Fibroblast of skin of left quadriceps (primary cell): ENCODE measurements at places on chromosomes 5 and 9.
A peak's percentile ranks its signal among the peaks of the same experiment; 100 is the strongest.

GRCh38 chr5:56677690-56678305 lies 137.6 kb upstream of the MAP3K1 start:
- DNase-seq, result no peak

DNA sequence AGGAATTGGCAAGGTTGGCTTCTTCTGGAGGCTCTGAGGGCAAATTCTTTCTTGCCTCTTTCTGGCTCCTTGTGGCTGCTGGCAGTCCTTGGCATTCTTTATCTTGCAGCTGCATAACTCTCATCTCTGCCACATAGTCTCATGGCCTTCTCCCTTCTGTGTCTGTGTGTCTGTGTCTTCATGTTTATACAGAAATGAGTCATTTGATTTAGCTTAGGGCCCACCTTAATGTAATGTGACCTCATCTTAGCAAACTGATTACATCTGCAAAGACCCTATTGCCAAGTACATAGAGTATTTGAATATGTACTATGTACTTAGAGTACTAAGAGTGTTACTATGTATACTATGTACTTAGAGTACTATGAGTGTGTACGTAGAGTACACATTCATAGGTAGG lies 122.5 kb downstream of the RFK start:
- no peak for DNase-seq

- DNase-seq, result no peak
Observed at GRCh38 chr9:69755205-69755604, 4.6 kb downstream of the PTAR1 start.

GRCh38 chr5:122319897-122320296 lies 7.9 kb downstream of the SNCAIP start:
- DNase-seq, result no peak

DNA sequence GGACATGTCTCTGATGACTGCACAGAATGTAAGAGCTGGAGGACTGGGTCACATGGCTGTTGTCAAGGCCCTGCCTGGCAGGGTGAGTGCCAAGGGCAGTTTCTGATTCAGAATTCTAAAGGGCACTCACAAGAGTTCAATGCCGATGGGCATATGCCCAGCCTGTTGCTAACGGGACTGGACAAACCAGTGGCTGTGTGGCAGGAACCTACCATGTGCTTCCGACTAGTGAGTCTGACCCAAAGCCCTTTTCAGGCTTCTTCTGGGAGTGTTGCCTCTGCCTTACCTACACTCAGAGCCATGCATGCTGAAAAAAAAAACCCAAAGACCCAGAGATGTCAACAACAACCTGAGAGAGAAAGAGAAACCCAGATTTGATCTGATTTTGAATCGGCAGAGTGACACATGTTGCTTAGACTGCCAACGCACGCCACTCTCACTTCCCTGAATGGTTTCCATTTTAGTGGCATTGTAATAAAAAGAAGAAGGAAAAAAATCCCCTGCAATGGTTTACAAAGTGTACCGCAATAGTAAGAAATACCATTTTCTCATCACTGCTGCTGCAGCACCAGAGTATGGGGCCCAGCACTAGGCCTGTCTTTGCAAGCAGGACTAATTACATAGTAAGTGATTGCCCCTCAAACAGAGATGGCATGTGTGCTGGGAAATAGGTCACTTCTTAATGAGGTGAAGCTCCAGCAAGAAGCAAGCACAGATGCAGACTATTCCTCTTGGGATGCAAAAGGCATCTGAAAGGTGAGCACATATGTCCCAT lies 194.3 kb downstream of the PALM2AKAP2 start:
- no peak for DNase-seq

- DNase-seq, result peak; percentile 10
Observed at GRCh38 chr5:24904981-24905517, 260.3 kb upstream of the CDH10 start.

- DNase-seq, result no peak
Observed at GRCh38 chr9:89514337-89514736, 16.4 kb upstream of the SEMA4D start.

- DNase-seq, result peak; percentile 48
Observed at GRCh38 chr5:150599917-150600511, 40.4 kb upstream of the SYNPO start.

- no peak for DNase-seq
Observed at GRCh38 chr9:16217943-16218701, 652.3 kb downstream of the BNC2 start.

GRCh38 chr5:110702300-110702699 lies 24.2 kb downstream of the TMEM232 start:
- no peak for DNase-seq

- no peak for DNase-seq
Observed at GRCh38 chr5:160071916-160072315, 47.3 kb downstream of the PWWP2A start.

DNA sequence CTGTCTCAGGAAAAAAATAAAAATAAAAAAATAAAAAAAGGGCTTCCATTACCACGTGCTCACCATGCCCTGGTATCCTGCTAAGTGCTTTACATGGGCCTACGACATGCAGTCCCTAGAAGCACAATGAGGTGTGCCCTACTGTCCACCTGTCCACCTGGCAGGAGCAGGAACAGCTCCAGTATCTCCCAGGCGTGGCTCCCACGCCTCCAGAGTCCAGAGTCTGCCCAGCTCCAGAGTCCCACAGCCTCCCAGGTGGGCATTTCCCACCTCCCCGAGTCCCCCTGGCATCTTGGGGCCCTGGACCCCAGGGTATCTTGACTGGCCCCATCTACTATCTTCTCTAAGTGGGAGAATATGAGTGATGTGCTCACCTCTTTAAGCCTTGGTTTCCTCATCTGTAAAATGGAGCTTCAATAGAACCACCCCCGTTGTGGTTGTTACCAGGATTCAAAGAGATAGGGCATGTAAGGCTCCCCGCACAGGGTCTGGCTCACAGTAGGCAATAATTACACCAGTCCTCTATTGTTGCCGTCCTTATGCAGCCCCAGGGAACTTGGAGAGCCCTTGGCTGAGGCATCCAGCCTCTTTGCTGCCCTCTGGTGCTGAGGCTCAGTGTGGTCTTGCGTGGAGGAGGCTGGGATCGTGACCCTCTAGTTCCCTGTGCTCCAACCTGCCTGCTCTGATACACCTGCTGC lies 8.9 kb downstream of the CXCL14 start:
- no peak for DNase-seq

- DNase-seq, result no peak
Observed at GRCh38 chr5:111309384-111309783, 85.2 kb downstream of the CAMK4 start.

- no peak for DNase-seq
Observed at GRCh38 chr9:2214707-2215106, 199.6 kb downstream of the SMARCA2 start.

DNA sequence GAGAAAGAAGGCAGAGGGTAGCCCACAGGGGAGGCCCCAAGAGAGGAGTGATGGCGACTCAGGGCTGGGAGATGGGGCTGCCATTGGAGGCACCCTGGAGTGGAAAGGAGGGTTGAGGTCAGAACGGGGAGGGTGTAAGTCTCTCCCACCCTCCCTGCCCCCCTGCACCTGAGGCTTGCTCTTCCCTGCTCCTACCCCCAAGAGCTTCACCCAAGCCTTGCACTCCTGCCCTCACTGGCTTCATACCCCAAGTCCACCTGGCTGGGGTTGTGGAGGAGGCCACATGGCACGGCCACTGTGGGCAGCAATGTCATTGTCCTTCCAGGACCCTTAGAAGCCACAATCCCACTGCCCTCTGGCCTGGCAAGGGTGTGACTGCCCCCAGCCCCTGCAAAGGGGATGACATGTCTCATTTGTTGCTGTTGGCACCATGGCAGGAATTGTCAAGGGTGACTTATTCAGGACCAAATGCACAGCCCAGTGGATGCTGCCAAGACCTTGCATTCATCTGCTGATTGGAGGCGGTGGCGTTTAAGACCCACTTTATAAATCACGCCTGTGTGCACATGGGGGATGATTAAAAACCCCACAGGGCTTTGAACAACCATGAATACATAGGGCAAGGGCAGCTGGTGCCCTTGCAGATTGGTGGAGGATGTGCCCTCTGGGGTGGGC lies 47.6 kb upstream of the RNU6ATAC start:
- DNase-seq, result no peak

DNA sequence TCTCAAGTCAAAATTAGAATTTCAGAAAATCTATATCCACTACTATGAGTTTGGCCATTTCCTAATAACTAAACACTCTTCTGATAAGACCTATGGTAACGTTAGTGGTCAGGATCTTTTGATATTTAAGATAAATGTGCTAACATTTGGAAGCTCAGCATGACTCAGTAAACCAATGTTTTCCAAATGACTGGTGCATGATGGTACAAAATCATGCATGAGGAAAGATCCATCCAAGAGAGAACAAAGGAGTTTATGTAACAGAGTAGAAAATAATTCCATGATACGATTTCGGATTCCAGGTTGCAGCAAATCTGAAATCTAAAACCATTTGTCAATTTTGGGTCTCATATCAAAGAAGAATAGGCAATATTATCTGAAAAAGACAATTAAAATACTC lies 279.2 kb downstream of the NSG2 start:
- DNase-seq, result no peak

DNA sequence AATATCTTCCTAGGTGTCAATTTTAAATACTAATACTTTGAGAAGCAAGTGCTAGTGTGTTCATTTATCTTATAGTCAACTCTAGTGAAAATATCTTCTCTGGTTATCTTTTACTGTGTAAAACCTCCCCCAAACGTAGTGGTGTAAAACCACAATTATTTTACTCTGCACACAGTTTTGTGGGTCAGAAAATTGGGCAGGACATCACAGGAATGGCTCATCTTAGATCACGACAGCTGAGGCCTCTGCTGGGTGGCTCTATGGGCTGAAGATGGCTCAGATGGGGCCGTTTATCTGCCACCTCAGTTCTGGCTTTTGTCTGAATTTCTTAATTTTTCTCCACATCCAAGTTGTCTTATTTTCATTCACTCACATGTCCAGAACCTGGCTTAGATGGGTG lies 457.2 kb upstream of the ACTBL2 start:
- DNase-seq, result no peak

DNA sequence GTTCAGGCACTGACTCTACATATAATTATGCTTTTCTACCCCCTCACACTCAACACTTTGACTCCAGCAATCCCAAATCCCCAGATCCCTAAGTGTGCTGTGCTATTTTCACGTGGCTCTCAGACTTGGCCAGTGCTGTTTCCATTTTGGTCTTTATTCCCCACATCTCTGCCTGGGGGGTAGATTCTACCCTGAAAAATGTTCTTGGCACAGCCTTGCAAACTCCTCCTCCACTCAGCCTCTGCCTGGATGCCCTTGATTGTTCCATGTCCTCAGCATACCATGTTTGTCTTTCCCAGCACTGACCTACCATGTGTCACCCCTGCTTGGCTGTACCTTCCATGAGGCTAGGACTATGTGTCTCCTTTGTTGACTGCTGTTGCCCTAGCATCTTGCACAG lies 43.0 kb downstream of the FXN start:
- DNase-seq, result no peak

- DNase-seq, result no peak
Observed at GRCh38 chr9:137055385-137056364, 1.8 kb upstream of the ENTPD2 start.

DNA sequence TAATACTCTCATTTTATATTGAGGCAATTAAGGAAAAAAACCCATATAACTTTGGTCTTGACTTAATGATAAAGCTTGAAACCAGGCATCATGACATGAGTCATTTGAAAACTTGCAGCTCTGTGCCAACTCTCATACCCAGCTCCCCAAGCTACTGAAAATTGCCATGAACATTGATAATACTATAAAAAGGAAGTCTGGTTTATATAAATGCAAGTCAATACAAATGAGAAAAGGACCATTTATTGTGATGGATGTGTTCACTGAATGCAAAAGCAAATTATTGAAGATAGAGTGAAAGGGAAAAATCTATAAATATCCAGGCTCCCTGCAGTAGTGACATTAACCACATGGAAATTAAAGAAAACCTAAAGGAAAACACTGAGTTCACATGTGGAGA lies 116.3 kb downstream of the DEPDC1B start:
- DNase-seq, result no peak

- DNase-seq, result no peak
Observed at GRCh38 chr5:57513785-57514184, 31.2 kb upstream of the ACTBL2 start.

GRCh38 chr9:117365438-117365837 lies 49.4 kb downstream of the ASTN2 start:
- no peak for DNase-seq
